ENCODE measurements at places on chromosomes 16 and 17.

GRCh38 chr16:66468321-66468965 is 41.3 kb downstream of the BEAN1 start:
- no peak for DNase-seq

DNA sequence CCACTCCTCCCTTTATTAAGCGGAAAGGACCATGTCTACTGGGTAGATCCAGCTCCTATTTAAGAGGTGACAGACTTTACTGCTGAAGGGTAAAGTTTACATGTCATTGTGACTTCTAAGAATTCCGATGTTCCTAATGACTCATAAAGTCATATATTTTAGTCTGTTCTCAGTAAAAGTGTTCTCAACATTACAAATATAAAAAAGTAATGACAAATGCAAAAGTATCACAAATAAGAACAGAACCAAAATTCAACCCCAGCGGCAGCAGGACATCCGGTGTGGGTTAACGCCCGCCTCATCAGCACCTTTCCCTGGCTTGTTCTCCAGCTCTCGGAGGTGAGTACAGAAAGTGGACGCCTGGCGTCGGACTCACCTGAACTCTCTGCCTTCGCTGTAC is 6.8 kb downstream of the AXIN1 start:
- DNase-seq: no peak

- DNase-seq: no peak
Measured at GRCh38 chr17:73404246-73404645, 92.4 kb upstream of the CDC42EP4 start.

- no peak for DNase-seq
Measured at GRCh38 chr16:83633286-83633685, 174.5 kb upstream of the HSBP1 start.

- DNase-seq: peak; percentile 66
Measured at GRCh38 chr16:57084257-57084770, 8.1 kb upstream of the CPNE2 start.

DNA sequence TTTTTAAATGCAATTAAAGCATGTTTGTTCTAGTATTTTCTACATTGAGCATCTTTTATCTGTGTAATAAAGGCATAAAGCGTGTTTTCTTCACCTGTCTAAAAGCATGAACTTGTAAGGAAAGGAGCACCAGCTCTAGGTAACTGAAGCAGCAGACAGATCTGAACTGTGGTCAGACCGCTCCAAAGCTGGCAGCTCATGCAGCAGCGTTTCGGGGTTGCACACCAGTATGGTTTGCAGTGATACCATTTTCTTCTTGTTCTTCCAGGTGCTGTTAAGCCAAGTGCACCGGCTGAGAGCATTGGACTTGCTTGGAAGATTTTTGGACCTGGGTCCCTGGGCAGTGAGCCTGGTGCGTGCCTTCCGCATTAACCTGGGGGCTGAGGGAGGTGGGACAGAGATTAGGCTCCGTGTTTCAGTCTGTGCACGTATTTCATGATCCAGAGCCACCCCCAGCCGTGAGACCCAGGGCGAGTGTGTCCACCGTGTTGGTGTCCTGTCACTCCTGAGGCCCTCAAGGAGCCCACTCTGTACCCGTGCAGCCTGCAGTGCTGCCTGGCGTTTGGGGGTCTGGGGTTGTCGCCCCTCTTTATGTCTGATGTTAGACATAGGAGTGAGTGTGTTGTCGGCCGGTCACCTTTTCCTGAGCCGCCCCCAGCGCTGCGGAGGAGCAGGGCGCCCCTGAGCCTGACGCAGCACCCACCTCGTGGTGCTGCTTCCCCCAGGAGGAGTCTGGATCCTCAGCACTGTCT is 136.3 kb upstream of the CHMP6 start:
- no peak for DNase-seq

DNA sequence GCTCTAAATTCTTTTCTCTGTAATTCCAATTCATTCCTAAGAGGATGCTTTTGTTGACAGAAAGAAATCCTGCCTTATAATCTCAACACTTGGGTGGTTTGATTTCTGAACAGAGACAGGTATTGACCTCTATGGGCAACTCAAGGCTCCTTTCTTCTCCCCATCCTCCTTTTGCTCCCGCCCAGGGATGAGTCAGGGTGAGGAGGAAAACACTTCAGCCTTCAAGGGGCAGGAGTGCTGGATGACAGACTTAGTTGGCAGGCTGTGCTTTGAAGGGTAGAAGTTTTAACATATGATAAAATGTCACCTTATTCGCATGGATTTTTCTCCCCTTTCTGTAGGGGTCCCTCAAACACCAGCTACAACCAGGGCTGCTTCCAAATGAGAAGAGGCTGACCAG is 16.7 kb upstream of the TOM1L1 start:
- no peak for DNase-seq

- no peak for DNase-seq
Measured at GRCh38 chr17:63293323-63294075, 152.6 kb downstream of the CYB561 start.

- no peak for DNase-seq
Measured at GRCh38 chr16:84483882-84484565, 20.4 kb downstream of the MEAK7 start.

DNA sequence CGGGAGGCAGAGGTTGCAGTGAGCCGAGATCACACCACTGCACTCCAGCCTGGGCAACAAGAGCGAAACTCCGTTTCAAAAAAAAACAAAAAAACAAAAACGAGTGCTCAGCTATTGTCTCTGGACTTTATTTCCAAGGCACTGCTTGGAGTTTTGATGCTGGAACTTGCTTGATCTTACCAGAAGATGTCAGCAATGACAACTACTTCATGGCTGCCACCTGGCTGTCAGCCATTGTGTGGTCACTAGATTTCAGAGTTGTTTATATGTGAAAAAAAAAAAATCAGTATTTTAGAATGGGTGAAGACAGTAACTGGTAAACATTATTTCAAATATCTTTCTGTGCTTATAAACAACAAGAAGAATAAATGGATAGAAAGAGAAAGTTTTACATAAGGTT is 26.3 kb upstream of the OR4D1 start:
- no peak for DNase-seq

- DNase-seq: no peak
Measured at GRCh38 chr17:83071966-83072562, 7.3 kb upstream of the METRNL start.

GRCh38 chr16:82328881-82329469 is 159.0 kb upstream of the MPHOSPH6 start:
- DNase-seq: no peak

GRCh38 chr17:19546289-19547065 is 12.8 kb downstream of the SLC47A1 start:
- no peak for DNase-seq

DNA sequence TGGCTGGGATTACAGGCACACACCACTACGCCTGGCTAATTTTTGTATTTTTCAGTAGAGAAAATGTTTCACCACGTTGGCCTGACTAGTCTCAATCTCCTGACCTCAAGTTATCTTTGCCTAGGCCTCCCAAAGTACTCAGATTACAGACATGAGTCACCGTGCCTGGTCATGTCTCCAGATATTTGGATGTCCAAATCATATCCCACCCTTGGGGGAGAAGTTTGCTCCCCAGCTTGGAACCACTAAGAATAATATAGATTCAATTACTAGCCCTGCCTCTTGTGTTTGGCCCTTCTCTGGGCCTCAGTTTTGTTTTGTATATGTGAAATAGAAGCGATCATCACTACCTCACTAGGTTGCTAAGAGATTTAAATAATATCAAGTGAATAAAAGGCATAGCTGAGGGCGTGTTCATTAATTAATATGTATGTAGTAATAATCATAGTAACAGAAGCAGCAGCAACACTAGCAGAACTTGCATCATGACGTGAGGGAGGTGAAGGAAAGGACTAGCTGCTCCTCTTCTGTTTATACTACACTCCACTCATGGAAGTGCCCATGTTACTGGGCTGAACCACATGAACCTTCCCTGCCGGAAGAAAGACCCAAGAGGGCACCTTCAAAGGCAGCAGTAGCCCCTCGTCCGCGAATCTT is 253.6 kb upstream of the XYLT1 start:
- DNase-seq: no peak

- DNase-seq: no peak
Measured at GRCh38 chr16:81693041-81693743, 85.9 kb upstream of the PLCG2 start.

DNA sequence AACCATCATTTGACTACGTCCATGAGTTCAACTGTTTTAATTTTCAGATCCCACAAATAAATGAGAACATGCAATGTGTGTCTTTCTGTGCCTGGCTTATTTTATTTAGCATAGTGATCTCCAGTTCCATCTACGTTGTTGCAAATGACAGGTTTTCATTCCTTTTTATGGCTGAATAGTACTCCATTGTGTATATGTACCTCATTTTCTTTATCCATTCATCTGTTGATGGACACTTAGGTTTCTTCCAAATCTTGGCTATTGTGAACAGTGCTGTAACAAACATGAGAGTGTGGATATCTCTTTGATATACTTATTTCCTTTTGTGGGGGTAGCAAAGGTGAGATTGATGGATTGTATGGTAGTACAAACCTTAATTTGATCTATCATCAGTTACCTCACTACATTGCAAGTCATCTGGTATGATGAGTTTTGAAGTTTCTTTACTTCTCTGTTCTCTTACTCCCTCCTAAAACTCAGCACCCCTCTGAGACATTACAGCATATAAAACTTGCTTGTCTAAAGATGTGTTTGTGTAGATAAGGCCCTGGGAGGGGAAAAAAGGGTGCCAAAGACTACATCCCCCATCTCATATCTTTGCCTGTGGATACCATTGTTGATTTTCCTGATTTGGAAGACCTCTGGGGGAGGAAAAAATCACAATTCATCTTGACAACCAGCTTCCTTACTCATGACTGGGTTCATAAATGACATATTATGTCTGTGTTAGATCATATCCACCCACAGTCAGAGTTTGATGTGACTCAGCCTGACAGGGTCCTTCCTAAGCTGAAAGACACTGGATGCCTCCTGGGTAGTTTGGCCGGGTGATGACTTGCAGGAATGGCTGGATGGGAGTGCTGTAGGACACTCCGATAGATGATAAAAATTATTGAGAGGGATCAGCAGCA is 47.6 kb downstream of the ABCA9 start:
- DNase-seq: no peak

GRCh38 chr17:14749269-14749668 is 448.4 kb downstream of the HS3ST3B1 start:
- no peak for DNase-seq

DNA sequence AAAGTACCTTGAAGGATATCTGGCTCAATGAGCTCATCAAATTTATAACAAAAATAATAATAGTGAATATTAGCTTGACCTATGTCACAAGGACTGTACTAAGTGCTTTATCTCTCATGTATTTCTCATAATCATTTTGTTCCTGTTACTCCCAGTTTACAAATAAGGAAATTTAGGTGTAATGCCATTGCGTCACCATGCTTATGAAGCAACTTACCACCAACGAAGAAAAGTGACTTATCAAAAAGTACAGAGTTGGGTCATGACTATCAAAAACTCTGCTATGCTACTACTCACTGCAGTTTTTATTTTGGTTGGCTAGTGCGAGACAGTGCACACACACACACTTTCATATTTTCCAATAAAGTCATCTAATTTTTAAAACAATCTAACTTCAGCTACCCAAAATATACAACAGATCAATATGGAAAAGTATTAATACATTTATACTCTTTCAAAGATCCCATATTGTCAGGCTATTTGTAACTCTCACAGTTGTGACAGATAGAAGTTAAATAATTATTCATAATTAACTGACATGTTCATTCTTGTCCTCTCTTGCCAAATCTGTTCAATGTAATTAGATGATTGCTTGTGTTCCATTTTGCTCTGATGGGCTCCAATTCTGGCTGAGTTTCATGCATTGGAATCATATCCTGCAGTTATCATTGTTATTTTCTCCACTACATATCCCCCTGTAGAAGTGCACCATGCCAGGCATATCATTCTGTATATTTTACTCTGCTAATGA is 119.4 kb downstream of the KCNJ2 start:
- DNase-seq: no peak

DNA sequence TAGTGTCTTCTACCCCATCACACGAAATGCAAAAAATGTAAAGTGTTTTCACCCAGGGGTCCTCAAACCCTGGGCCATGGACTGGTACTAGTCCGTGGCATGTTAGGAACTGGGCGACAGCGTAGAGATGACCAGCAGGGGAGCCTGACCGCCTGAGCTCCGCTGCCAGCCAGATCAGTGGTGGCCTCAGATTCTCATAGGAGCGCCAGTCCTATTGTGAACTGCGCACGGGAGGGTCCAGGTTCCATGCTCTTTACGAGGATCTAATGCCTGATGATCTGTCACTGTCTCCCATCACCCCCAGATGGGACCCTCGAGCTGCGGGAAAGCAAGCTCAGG is 4.5 kb downstream of the SCARF1 start:
- no peak for DNase-seq

DNA sequence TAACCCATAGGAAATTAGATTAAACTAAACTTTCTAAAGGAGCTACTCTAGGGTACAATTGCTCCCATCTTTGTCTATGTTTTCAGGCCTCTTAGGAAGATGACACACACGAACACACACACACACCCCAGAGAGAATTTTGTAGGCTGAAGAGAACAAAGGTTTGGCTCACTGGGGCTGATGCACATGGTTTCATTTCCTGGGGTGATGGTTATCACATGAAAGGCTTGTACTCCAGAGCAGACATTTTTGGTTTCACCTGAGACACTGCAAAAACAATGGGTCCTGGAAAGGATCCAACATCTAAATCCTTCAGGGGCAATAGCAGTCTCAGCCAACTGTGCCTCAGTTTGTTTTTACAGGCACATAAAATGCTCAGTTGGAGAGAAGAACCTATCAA is 62.8 kb downstream of the GRB7 start:
- DNase-seq: peak; percentile 54

GRCh38 chr16:616733-617586 is 13.8 kb upstream of the WFIKKN1 start:
- DNase-seq: no peak

- DNase-seq: no peak
Measured at GRCh38 chr17:77462553-77463497, 322.1 kb downstream of the SEC14L1 start.

DNA sequence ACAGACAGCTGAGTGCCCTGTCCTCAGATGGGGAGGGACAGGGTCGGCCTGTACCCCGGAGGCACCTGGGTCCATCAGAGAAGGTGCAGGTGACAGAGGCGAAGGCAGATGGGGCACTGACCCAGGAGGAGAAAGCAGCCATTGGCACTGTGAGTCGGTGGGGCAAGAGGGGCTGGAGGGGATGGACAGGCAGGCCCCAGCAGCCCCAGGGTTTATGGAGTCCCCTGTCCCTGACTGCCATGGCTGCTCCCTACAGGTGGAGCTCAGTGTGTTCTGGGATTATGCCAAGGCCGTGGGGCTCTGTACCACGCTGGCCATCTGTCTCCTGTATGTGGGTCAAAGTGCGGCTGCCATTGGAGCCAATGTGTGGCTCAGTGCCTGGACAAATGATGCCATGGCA is 32.1 kb downstream of the ANKRD40 start:
- DNase-seq: no peak
